Sigmoid colon (tissue), 7 donors: ENCODE measurements at places on chromosomes 4 and X.
A peak's percentile ranks its signal among the peaks of the same experiment; 100 is the strongest.

DNA sequence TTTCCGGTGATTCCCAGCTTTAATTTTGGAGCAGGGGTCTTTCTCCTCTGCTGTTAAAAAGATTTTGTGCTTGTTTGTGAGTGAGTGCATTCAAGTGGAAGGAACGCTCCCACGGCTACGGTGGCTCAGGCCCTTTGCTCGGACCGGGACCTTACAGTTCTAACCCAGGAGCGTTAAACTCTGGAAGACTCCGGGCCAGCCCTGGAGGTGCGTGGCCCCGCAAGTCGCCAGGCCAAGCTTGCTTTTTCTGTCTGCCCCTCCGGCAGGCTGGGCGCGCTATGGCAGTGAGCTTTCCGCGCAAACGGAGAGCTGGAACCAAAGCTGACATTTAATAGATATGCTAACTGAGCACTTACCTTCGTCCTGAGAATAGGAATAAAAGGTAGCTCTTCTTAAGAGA is 18.3 kb upstream of the PITX2 start:
- no peak for DNase-seq
- H3K4me3 ChIP-seq, result no peak overlapping the region
- peaks cover 13% of the 10 kb centered on the region for H3K4me1 ChIP-seq

DNA sequence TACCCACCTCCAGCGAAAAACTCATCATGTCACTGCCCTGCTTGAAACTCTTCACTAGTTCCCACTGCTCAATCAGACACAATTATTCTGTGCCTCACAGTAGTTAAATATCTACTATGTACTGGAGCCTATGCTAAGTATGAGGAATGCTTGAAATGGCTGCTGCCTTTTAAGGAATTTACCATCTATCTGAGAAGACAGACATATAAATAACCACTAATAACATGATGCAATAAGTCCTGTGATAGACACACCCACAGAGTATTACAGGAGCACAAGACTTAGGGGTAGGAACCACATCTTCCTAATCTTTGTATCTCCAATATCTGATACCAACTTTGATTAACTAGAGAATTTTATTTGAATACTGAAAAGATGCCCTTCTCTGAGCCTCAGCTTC is 21.1 kb downstream of the SLC25A53 start:
- H3K4me3 ChIP-seq, result no peak overlapping the region
- no peaks in the 10 kb centered on the region for H3K27me3 ChIP-seq
- H3K36me3 ChIP-seq, result peaks cover 3% of the 10 kb centered on the region
- H3K27ac ChIP-seq, result no peak overlapping the region

- no peaks in the 10 kb centered on the region for H3K4me1 ChIP-seq
- H3K4me3 ChIP-seq, result no peak overlapping the region
- DNase-seq, result no peak
- H3K27ac ChIP-seq, result no peak overlapping the region
Observed at GRCh38 chr4:99276417-99276816, 14.4 kb downstream of the ADH1A start.

- DNase-seq, result peak; percentile 75
- peaks cover 17% of the 10 kb centered on the region for H3K4me1 ChIP-seq
- no peak overlapping the region for H3K27ac ChIP-seq
- no peak overlapping the region for H3K4me3 ChIP-seq
- H3K27me3 ChIP-seq, result no peaks in the 10 kb centered on the region
Observed at GRCh38 chr4:87209696-87210095, 10.7 kb downstream of the KLHL8 start.

GRCh38 chr4:15718959-15719358 is 16.1 kb downstream of the BST1 start:
- H3K4me3 ChIP-seq, result no peak overlapping the region
- H3K36me3 ChIP-seq, result no peaks in the 10 kb centered on the region
- H3K27me3 ChIP-seq, result no peaks in the 10 kb centered on the region
- no peak for DNase-seq

GRCh38 chrX:13373431-13374187 is 53.8 kb upstream of the ATXN3L start:
- no peaks in the 10 kb centered on the region for H3K36me3 ChIP-seq
- no peaks in the 10 kb centered on the region for H3K27me3 ChIP-seq
- peak overlapping the region; percentile 38 for H3K27ac ChIP-seq
- no peak overlapping the region for H3K4me3 ChIP-seq
- H3K4me1 ChIP-seq, result no peaks in the 10 kb centered on the region

DNA sequence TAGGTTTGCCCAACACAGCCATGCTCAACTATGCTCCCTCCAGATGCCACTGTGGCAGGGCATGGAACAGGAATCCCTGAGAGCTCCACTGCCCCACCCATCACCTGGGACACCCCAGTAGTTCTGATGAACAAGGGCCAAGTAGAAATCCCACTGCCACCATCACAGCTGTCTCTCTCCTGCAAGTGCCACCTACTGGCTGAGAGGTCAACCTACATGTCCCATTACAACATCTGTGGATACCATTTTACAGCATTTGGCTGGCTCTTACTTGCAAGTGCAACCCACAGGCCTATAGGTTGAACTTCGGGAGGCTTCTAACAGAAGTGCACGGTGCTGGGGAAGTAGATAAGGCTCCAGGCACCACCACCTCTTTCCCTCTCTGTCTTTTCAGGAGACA is 142.5 kb downstream of the CXXC4 start:
- H3K27ac ChIP-seq, result no peak overlapping the region
- no peak overlapping the region for H3K4me3 ChIP-seq
- H3K36me3 ChIP-seq, result no peaks in the 10 kb centered on the region

GRCh38 chr4:48985976-48986653 is at the start of gene CWH43:
TSS of gene CWH43 (plus strand) at chr4:48986275. CDS start at chr4:48986430, 155 bp downstream.
- no peaks in the 10 kb centered on the region for H3K36me3 ChIP-seq
- peaks cover 7% of the 10 kb centered on the region for H3K4me1 ChIP-seq
- peak within 1 kb of the TSS; percentile 27 for H3K4me3 ChIP-seq
- H3K27me3 ChIP-seq, result peaks cover 28% of the 10 kb centered on the region
- no peak for DNase-seq

GRCh38 chrX:16394290-16394689 is 227.0 kb downstream of the MAGEB17 start:
- no peaks in the 10 kb centered on the region for H3K27me3 ChIP-seq
- no peaks in the 10 kb centered on the region for H3K4me1 ChIP-seq
- no peak for DNase-seq
- H3K36me3 ChIP-seq, result no peaks in the 10 kb centered on the region
- no peak overlapping the region for H3K4me3 ChIP-seq

DNA sequence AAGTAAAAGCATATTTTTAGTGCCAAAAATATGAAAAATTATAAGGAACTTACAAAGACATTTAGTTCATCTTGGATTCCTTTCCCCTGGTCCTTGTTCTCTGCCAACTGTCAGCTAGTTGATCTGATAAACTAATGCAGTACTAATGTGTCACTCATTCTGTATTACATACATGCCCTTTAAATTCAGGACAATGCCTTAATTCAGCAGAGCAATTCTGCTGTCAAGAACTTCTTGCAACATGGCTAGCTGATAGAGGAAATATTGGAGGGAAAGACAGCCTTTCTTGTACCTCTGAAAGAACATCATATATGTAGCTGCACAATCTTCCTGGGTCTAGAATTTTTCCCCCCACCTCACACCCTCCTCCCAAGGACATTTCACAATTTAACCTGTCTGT is 480.1 kb downstream of the RPA4 start:
- H3K27me3 ChIP-seq, result no peaks in the 10 kb centered on the region
- DNase-seq, result no peak
- no peaks in the 10 kb centered on the region for H3K36me3 ChIP-seq
- no peak overlapping the region for H3K27ac ChIP-seq
- no peaks in the 10 kb centered on the region for H3K4me1 ChIP-seq
- no peak overlapping the region for H3K4me3 ChIP-seq

DNA sequence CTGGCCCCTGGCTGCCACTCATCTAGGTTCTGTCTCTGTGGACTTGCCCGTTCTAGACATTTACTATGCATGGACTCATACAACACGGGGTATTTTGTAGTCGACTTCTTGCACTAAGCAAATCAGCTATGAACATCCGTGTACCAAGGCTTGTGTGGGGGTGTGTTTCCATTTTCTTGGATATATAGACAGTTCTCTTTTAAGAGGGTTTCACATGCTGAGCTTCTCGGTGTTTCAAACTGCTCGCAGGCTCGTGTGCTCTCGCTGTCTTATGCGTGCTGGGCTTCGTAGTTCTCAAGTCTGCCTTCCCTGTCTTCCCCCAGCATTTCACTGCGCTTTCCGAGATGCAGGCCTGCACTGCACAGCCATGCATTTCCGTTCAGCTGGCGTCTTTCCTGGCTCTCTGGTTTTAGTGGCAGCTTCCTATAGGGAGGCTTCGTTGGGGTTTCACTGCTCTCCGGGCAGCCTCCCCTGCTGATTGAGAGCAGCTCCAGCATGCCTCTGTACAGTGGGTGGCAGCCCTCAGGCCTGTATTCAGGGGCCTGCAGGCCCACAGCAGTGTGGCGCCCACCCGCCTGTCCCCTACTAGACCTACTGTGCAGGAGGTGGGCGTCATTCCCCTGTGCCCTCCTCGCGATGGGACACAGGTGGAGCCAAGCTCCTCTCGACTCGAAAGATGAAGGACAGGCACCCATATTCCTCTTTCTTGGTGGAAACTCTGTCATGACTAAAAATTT is 27.6 kb downstream of the ZBTB49 start:
- H3K27me3 ChIP-seq, result no peaks in the 10 kb centered on the region
- no peak overlapping the region for H3K27ac ChIP-seq
- DNase-seq, result peak; percentile 34
- H3K4me1 ChIP-seq, result no peaks in the 10 kb centered on the region
- H3K36me3 ChIP-seq, result peaks cover 96% of the 10 kb centered on the region

DNA sequence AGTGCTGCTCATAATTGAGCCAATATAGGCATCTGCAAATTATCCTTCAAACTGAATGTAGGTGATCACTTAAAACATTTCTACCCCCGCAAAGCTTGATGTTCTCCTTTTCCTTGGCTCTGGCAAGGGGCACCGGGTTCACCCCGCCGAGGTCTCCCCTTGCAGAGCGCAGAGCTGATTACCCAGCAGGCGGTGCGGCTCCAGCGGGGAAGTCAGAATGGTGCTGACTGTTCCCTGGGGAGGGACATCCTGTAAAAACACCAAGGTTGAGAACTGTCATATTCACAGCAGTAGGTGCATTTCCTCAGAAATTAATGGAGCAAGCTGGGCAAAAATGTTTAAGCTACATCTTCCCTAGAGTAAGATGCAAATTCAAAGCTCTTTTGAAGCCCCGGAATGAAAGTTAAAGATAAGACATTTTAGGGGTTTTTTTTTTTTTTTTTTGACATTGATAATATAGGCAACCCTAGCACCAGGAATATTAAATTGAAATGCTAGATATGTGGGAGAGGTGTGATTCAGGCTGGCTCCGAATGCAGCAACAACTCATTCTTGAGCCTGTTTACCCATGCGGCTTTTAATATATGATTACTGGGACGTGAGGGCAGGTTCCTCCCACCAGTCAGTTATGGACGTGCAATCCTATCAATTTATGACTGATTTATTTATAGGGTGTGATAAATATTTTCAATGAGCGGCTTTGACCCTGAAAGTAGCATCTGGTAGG is 767.3 kb upstream of the TENM3 start:
- no peak overlapping the region for H3K27ac ChIP-seq
- H3K27me3 ChIP-seq, result no peaks in the 10 kb centered on the region
- H3K36me3 ChIP-seq, result no peaks in the 10 kb centered on the region
- H3K4me1 ChIP-seq, result no peaks in the 10 kb centered on the region
- no peak overlapping the region for H3K4me3 ChIP-seq

DNA sequence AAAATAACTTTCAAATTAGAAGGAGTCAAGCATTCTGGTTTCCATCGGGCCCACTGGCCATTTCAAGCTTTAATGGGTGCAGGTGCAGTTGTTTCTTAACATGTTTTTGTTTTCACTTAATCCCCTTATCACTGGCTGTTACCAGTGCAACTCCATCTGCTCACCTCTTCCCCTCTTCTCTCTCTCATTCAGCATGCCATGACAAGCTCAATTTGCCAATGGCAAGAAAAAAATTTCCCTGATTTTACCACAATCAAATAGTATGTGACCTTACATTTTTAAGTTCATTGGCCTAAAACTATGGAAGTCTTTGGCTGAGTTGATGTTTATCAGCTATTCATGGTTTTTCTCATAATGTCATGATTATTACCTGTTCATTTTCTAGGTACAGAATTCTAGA is 299.1 kb upstream of the BMP3 start:
- no peak for DNase-seq
- no peaks in the 10 kb centered on the region for H3K36me3 ChIP-seq
- H3K4me3 ChIP-seq, result no peak overlapping the region
- no peaks in the 10 kb centered on the region for H3K4me1 ChIP-seq

- no peak overlapping the region for H3K27ac ChIP-seq
- peaks cover 7% of the 10 kb centered on the region for H3K4me1 ChIP-seq
- no peaks in the 10 kb centered on the region for H3K36me3 ChIP-seq
- no peak for DNase-seq
- H3K4me3 ChIP-seq, result no peak overlapping the region
- H3K27me3 ChIP-seq, result no peaks in the 10 kb centered on the region
Observed at GRCh38 chr4:152164561-152164960, 371.3 kb downstream of the FBXW7 start.

DNA sequence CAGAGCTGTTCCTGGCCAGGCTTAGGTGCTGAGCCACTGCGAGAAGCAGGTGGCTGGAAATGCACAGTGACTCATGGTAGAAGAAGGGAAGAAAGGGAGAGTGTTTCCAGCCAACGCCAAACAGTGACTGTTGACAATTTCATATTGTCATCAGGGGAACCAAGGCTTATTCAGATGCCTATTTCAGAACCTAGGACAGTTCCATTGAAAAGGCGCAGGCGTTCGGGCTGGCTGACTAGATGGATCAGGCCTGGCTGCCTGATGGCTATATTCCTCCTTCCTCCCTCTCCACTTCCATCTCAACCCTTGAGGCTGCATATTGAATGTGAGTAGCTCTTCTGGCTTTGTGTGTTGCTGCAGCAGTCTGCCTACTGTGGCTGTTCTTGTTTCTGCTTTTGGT is 73.0 kb upstream of the FRMPD4 start:
- no peaks in the 10 kb centered on the region for H3K27me3 ChIP-seq
- H3K4me3 ChIP-seq, result no peak overlapping the region
- no peaks in the 10 kb centered on the region for H3K4me1 ChIP-seq
- DNase-seq, result no peak

DNA sequence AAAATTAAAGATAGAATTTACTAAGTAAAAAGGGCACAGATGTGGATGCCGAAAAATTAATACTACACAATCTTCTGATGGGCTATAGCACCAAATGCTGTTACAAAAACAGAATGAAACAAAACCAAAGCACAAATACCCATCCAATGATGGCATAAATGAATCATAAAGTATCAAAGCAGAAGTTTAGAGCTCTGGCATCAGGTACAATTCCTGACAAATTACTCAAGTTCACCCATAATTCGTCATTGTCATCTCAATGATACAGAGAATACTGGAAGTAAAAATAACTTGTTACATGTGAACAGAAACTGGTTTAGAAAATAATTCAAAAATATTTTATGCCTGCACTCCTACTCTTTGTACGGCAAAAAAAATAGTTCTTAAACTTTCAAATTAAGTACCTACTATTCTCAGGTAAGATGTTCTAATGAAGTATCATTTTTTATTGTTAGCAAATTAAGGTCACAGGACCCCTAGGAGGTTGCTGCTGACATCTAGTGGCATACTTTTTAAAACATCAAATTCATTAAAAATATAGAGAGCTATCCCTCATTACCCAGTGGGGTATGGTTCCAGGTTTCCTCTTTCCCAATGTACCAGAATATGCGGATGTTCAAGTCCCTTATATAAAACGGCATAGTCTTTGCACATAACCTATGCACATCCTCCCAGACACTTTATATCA is 126.1 kb downstream of the INPP4B start:
- DNase-seq, result no peak
- H3K4me1 ChIP-seq, result no peaks in the 10 kb centered on the region
- H3K36me3 ChIP-seq, result no peaks in the 10 kb centered on the region
- no peak overlapping the region for H3K4me3 ChIP-seq
- H3K27me3 ChIP-seq, result no peaks in the 10 kb centered on the region

GRCh38 chr4:97330917-97331316 is 812.4 kb downstream of the STPG2 start:
- no peak overlapping the region for H3K27ac ChIP-seq
- H3K36me3 ChIP-seq, result no peaks in the 10 kb centered on the region
- no peak for DNase-seq
- no peaks in the 10 kb centered on the region for H3K4me1 ChIP-seq
